Activated T-helper 1 cell treated with anti-CD3 and anti-CD28 coated beads, Interleukin-12 subunit alpha, Interleukin-12 subunit beta, Interleukin-2, Interleukin-4 antibody, amounts not matched to agents 30 ng/mL and 10 ng/mL and 1 ng/mL, durations not matched to agents 14 hours and 24 hours and 36 hours (primary cell): ENCODE measurements at places on chromosomes 7 and 10. TPM values are rescaled to one million over a fixed set of nuclear protein-coding genes. Genes with fewer than 3 reads are reported as not detected.

ELFN1 gene
- 0.05 TPM in 1 of 2 replicates, not detected in the other for total RNA-seq

MCMBP gene
- 122 and 133 TPM in 2 replicates for total RNA-seq

DNA sequence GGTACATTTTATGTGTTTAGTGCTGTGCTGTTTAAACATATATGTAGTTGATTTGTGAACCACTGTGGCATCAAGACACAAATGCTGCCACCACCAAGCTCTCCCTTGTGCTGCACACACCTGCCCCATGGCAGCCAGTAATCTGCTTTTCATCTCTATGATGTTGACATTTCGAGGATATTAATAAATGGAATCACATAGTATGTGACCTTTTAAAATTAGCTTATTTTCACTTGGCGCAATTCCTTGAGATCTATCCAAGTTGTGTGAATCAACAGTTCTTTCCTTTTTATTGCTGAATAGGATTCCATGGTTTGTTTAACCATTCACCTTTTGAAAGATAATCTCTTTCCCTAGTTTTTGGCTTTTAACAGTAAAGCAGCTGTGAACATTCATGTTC, 73.1 kb downstream of the BMPR1A start:
- H3K36me3 ChIP-seq, result no peaks in the 10 kb centered on the region
- no peak overlapping the region for H3K4me3 ChIP-seq
- H3K27me3 ChIP-seq, result peaks cover 5% of the 10 kb centered on the region
- H3K27ac ChIP-seq, result no peak overlapping the region
- no peaks in the 10 kb centered on the region for H3K4me1 ChIP-seq

NACAD gene
- total RNA-seq, result 0.05 TPM in 1 of 2 replicates, not detected in the other

CNPY1 gene
- total RNA-seq, result not detected in 2 replicates

NPFFR1 gene
- not detected in 2 replicates for total RNA-seq

GRCh38 chr10:51308116-51308515, 233.8 kb downstream of the PRKG1 start:
- DNase-seq, result no peak
- H3K27me3 ChIP-seq, result no peaks in the 10 kb centered on the region
- H3K4me1 ChIP-seq, result no peaks in the 10 kb centered on the region
- no peak overlapping the region for H3K4me3 ChIP-seq
- no peak overlapping the region for H3K27ac ChIP-seq

- H3K36me3 ChIP-seq, result no peaks in the 10 kb centered on the region
- no peak overlapping the region for H3K4me3 ChIP-seq
- no peaks in the 10 kb centered on the region for H3K4me1 ChIP-seq
- H3K27ac ChIP-seq, result no peak overlapping the region
These were observed 201.3 kb downstream of the SEMA3E start for GRCh38 chr7:83447681-83448080.
